Psoas muscle (tissue), 8 donors: ENCODE measurements at places on chromosomes 12 and 14. TPM values are rescaled to one million over a fixed set of nuclear protein-coding genes. Genes with fewer than 3 reads are reported as not detected.

Gene CD4
- total RNA-seq, result 2.3 TPM

Gene CD27
- total RNA-seq, result not detected

Gene ACRBP
- 0.44 TPM for total RNA-seq

Gene C12orf57
- 102 TPM for total RNA-seq

Gene RASAL1
- not detected for total RNA-seq

Gene ANO4
- total RNA-seq, result not detected

Gene TMEM132C
- total RNA-seq, result 0.32 TPM

Gene OAS2
- 8.4 TPM for total RNA-seq

Gene MUCL1
- total RNA-seq, result not detected

Gene APOF
- not detected for total RNA-seq

Gene RAB15
- total RNA-seq, result 25.2 TPM

Gene MORN3
- not detected for total RNA-seq

GRCh38 chr14:75460394-75460793, 32.6 kb downstream of the JDP2 start:
- DNase-seq, result no peak
- no peak overlapping the region for H3K4me3 ChIP-seq
- peaks cover 55% of the 10 kb centered on the region for H3K36me3 ChIP-seq

GRCh38 chr14:59428581-59429012, 36.6 kb downstream of the GPR135 start:
- peak overlapping the region; percentile 47 for H3K27ac ChIP-seq
- H3K27me3 ChIP-seq, result no peaks in the 10 kb centered on the region
- H3K4me1 ChIP-seq, result peaks cover 8% of the 10 kb centered on the region
- DNase-seq, result no peak

DNA sequence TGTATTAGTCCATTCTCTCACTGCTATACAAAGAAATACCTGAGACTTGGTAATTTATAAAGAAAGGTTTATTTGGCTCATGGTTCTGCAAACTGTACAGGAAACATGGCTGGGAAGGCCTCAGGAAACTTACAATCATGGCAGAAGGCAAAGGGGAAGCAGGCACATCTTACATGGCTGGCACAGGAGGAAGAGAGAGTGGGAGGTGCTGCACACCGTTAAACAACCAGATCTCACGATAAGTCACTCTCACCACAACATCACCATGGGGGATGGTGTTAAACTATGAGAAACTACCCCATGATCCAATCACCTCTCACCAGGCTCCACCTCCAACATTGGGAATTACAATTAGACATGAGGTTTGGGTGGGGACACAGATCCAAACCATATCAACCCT, 191.8 kb upstream of the PLXNC1 start:
- no peak overlapping the region for H3K4me3 ChIP-seq
- no peak for DNase-seq
- no peaks in the 10 kb centered on the region for H3K4me1 ChIP-seq
- no peak overlapping the region for H3K27ac ChIP-seq
- H3K27me3 ChIP-seq, result no peaks in the 10 kb centered on the region
- H3K36me3 ChIP-seq, result no peaks in the 10 kb centered on the region

DNA sequence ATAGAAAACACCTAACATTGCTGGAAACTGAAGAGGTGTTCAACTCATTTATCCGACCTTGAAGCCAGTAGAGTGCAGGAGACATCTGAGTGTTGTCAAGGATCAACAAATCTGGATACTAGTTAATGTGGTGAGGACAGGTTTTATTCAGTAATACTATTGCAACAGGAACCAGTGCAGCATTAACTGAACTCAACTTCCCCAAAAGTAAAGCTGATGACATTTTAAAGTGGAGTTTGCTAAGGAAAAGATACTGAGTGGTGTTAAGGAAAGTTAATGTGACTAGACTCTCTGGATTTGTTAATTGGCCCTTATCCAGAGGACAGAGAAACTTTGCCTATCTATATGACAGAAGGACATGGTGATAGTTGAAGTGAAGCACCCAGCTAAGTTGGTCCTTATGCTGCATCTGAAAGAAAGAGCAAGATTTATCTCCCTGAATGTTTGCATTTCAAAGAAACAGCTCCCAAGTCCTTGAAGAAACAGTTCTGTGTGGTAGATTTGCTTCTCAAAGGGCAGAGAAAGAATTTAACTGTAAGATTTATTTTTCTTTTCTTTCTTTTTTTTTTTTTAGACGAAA, 1.2 kb upstream of the CLEC7A start:
- DNase-seq, result no peak
- no peaks in the 10 kb centered on the region for H3K36me3 ChIP-seq
- H3K4me3 ChIP-seq, result no peak overlapping the region
- no peak overlapping the region for H3K27ac ChIP-seq
- no peaks in the 10 kb centered on the region for H3K27me3 ChIP-seq
- no peaks in the 10 kb centered on the region for H3K4me1 ChIP-seq

DNA sequence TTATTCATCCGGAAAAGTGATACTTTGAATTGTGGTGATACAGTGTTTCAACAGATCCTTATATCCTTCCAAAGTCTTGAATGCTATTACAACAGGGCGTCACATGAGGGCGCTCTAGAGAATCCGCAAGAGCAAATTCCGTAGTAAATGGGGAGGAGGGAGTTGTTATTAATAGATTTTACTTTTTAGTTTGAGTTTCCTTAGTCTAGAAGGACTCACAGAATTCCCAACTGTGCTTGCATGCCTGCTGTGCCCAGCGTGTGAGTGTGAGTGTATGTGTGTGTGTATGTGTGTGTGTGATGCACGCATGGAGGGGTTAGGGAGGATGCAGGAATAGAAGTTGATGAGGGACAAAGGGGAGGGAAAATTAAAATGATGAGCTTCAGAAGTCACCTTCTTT, 375.3 kb downstream of the C12orf75 start:
- peak; percentile 29 for DNase-seq
- no peak overlapping the region for H3K4me3 ChIP-seq

DNA sequence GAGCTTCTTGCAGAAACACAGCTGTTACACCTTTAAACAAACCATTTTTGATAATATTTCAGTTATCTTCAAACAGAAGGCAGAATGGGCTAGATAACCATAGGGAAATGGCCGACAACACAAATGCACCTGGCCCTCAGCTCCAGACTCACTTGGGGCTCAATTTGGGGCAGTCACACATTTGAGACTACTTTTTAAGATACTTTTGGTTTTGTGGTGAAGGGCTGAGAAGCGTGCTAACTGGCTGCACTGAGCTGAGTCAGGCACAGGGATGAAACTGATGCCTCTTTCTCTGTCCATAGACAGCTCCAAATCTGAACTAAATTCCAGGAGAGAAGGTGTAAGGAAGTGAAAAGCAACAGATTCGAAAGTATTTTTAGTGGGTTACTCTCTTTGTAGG, 18.5 kb upstream of the GRIP1 start:
- no peak overlapping the region for H3K4me3 ChIP-seq
- H3K27ac ChIP-seq, result no peak overlapping the region
- no peaks in the 10 kb centered on the region for H3K36me3 ChIP-seq

GRCh38 chr12:43722621-43723020, 36.0 kb downstream of the PUS7L start:
- no peak overlapping the region for H3K27ac ChIP-seq
- H3K27me3 ChIP-seq, result no peaks in the 10 kb centered on the region
- no peak for DNase-seq
- H3K4me1 ChIP-seq, result no peaks in the 10 kb centered on the region
- H3K4me3 ChIP-seq, result no peak overlapping the region

GRCh38 chr14:92401561-92401960, 78.6 kb downstream of the SLC24A4 start:
- no peaks in the 10 kb centered on the region for H3K27me3 ChIP-seq
- no peak overlapping the region for H3K4me3 ChIP-seq
- no peaks in the 10 kb centered on the region for H3K4me1 ChIP-seq
- no peak overlapping the region for H3K27ac ChIP-seq

DNA sequence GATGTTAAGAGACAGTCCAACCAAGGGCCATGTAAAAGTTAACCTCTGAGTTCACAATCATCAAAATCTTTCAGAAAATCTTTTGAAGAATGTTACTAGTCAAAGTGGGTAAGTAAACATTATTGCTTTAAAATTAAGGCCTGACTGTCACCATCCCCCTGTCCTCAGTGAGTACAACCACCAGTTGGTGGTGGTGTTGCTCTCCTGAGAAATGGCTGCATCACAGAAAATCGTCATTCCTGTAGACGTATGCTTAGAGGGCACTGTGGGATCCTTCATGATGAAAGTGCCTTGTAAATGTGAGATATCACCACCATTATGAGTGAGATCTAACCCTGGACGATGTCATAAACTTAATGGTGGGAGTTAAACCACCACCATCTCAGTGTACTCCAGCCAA, 451.2 kb downstream of the RPS29 start:
- no peak overlapping the region for H3K4me3 ChIP-seq
- H3K27ac ChIP-seq, result no peak overlapping the region
- H3K4me1 ChIP-seq, result no peaks in the 10 kb centered on the region
- no peaks in the 10 kb centered on the region for H3K27me3 ChIP-seq
- DNase-seq, result no peak

DNA sequence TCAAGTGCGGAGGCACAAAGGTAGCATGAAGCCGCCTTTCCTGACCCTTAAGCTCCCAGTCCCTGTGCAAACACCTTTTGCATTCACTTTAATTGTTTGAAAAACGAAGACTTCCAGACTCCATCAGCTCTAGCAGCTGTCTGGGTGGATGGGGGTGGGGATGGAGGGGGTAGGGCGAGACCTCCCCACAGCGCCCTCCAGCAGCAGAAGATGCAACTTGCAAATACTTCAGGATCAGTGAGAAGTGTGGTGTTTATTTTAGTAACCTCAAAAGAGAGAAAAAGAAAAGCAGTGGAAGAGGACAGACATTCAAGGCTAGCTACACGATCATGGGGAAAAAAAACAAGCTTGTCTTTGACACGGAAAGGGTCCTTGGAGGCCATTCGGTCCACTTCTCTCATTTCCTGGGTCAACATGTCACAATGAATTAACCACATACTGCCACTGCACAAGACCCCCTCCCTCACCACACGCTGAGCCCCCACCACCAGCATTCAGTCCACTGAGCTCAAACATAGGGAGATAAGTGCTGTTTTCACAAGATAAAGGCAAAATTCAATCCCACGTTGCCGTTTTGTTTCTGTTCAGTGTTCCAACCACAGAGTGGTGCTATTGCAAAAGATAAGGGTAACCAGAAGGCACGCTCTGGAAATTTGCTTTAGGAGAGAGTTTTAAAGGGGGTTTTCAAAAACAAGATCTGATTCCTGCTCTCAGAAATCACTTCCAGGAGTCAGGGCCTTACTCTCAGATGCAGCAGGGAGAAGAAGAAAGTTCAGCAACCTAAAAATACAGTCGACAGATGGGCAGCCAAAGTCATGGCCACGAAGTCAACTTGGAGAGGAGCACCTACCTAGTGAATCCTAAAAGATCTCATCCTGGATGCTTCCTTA, 3.3 kb upstream of the NTF3 start:
- H3K36me3 ChIP-seq, result no peaks in the 10 kb centered on the region
- DNase-seq, result no peak

DNA sequence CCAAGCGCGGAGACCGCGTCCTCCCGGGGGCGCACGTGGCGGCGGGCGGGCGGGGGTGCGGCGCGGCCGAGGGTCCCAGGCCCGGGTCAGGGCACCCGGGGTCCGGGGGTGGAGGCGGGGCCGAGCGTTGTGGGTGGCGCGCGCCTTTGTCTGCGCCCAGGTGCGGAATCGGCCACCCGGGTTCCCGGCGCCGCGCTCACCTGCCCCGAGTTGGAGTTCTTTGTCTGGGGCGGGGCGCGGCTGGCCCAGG, 50.1 kb downstream of the LRCOL1 start:
- peak overlapping the region; percentile 66 for H3K4me3 ChIP-seq
- no peaks in the 10 kb centered on the region for H3K36me3 ChIP-seq
- H3K27ac ChIP-seq, result no peak overlapping the region
- no peaks in the 10 kb centered on the region for H3K27me3 ChIP-seq
- H3K4me1 ChIP-seq, result peaks cover 9% of the 10 kb centered on the region

GRCh38 chr12:3463921-3464320, 27.1 kb upstream of the PRMT8 start:
- DNase-seq, result no peak
- no peaks in the 10 kb centered on the region for H3K4me1 ChIP-seq
- no peaks in the 10 kb centered on the region for H3K36me3 ChIP-seq
- no peaks in the 10 kb centered on the region for H3K27me3 ChIP-seq

DNA sequence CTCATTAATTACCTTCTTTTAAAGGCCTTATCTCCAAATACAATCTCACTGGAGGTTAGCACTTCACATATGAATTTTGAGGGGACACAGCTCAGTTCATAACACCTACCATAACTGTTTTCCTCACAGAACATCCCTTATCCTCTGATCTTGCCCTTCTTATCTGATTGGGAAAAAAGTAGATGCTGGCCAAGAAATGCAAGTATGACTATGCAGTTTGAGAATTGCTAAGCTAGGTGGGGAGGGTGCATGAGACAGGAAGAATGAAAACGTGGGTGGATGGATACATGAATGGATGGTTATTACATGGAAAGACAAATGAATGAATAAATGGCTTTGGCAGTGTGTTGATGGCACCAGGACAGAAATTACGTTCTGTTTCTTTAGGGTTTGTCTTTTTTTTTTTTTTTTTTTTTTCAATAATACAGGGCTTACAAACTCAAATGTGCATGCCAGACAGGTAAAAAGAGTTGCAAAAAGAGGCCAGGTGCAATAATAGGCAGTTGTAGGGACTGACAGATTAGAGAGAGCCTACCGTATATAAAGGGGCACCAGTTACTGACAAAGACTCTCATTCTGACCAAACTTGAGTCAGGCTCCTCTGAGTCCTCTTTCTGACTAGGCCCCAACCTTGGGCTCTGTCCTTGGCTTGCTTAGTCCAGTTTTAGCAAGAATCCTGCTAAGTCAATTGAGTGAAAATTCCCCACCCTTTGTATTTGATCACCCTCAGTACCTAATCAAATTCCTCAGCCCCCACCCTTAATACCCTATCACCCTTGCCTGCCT, 304.9 kb downstream of the ZFP36L1 start:
- no peaks in the 10 kb centered on the region for H3K36me3 ChIP-seq
- H3K4me1 ChIP-seq, result no peaks in the 10 kb centered on the region
- DNase-seq, result no peak
- H3K27ac ChIP-seq, result no peak overlapping the region
- H3K27me3 ChIP-seq, result no peaks in the 10 kb centered on the region

DNA sequence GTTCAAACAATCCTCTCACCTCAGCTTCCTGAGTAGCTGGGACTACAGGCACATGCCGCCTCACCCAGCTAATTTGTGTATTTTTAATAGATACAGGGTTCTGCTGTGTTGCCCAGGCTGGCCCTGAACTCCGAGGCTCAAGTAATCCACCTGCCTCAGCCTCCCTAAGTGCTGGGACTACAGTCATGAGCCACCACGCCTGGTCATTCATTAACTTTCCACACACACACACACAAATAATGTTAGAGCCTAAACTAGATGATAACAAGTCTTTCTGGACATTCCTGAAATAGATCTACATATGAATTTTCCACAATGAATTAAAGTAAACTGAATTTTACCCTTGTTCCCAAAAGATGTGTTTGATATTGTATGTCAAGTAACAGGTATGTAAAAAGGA, 776.0 kb downstream of the GALC start:
- H3K4me3 ChIP-seq, result no peak overlapping the region
- no peak overlapping the region for H3K27ac ChIP-seq
- H3K36me3 ChIP-seq, result no peaks in the 10 kb centered on the region

GRCh38 chr12:115975411-115975810, 302.1 kb downstream of the MED13L start:
- no peak for DNase-seq
- peaks cover 8% of the 10 kb centered on the region for H3K4me1 ChIP-seq
- H3K4me3 ChIP-seq, result no peak overlapping the region
- H3K27me3 ChIP-seq, result no peaks in the 10 kb centered on the region
- H3K27ac ChIP-seq, result no peak overlapping the region

GRCh38 chr12:121365416-121366062, 13.3 kb upstream of the ANAPC5 start:
- no peak overlapping the region for H3K4me3 ChIP-seq
- DNase-seq, result no peak
- no peaks in the 10 kb centered on the region for H3K36me3 ChIP-seq
- H3K27ac ChIP-seq, result no peak overlapping the region
- peaks cover 7% of the 10 kb centered on the region for H3K4me1 ChIP-seq
